ENCODE measurements at places on chromosomes 12 and 14.

DNA sequence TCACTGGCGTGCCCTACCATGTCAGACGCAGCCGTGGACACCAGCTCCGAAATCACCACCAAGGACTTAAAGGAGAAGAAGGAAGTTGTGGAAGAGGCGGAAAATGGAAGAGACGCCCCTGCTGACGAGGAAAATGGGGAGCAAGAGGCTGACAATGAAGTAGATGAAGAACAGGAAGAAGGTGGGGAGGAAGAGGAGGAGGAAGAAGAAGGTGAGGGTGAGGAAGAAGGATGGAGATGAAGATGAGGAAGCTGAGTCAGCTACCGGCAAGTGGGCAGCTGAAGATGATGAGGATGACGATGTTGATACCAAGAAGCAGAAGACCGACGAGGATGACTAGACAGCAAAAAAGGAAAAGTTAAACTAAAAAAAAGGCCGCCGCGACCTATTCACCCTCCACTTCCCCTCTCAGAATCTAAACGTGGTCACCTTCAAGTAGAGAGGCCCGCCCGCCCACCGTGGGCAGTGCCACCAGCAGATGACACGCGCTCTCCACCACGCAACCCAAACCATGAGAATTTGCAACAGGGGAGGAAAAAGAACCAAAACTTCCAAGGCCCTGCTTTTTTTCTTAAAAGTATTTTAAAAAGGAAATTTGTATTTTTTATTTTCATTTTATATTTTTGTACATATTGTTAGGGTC lies 13.2 kb downstream of the TRIP11 start:
- no peak for DNase-seq

DNA sequence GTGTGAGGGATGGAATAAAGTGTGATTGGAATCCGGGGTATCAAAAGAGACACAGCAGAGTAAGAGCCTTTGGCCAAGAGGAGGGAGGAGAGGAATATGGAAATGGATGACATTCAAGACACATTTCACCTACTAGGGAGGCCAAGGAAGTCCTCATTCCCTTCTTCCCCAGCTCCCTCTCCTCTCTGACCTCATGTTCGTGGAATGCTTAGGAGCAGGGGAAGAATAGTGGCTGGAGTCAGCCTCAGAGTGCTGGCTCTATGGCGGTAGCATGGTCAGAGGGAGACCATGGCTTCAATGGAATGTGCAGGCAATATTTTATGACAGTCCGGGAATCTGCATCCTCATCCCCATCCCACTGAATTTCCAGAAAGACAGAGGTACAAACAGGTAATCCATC lies 196.6 kb downstream of the EGLN3 start:
- DNase-seq: no peak

DNA sequence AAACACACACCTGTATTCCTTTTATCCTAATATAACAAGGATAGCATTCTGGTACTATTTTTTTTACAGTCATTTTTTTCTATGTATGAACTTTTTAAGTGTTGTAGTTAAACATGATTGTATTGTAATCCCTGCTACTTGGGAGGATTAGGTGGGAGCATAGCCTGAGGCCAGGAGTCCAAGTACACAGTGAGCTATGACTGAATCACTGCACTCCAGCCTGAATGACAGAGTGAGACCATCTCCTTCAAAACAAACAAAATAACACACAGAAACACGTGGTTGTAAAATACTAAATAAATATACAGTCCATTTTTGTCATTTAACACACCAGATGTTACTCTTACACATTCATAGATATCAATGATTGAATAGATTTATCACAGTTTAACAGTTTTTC lies 56.9 kb downstream of the MAP4K5 start:
- no peak for DNase-seq

GRCh38 chr14:59176765-59177164 lies 11.7 kb upstream of the DAAM1 start:
- DNase-seq: no peak

- no peak for DNase-seq
Observed at GRCh38 chr14:94636744-94637412, 24.7 kb downstream of the SERPINA3 start.

- DNase-seq: no peak
Observed at GRCh38 chr14:93035917-93036651, 79.6 kb downstream of the ITPK1 start.

- DNase-seq: no peak
Observed at GRCh38 chr12:32331133-32331532, 68.2 kb upstream of the FGD4 start.

GRCh38 chr12:113973109-113973904 lies 7.2 kb upstream of the RBM19 start:
- DNase-seq: no peak

DNA sequence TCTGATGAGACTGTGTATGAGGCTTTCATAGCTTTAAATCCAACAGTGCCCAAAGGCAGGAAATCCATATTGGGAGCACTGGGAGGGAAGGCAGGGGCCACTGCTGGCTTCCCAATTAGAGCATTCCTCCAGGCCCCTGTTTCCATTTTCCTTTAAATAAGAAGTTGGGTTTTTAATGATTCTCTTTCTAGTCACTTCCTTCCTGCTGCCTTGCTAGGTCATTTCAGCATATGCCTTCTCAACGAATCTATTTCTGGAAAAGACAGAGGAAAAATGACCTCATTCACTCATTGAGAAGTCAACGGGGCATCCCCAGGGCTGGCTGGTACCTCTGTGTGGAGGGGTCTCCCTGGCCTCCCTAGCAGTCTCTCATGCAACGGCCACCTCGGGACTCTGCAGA lies 43.5 kb downstream of the IGF1 start:
- no peak for DNase-seq

- DNase-seq: no peak
Observed at GRCh38 chr14:37087520-37087919, 84.9 kb downstream of the SLC25A21 start.

Measured in stimulated activated CD8-positive, alpha-beta memory T cell treated with anti-CD3 and anti-CD28 coated beads, Interleukin-4, amount 100 ng/mL, for 4 hours (primary cell).